Stimulated activated CD8-positive, alpha-beta memory T cell treated with anti-CD3 and anti-CD28 coated beads, Interleukin-7, amount 100 ng/mL, for 1 hour (primary cell): ENCODE measurements at places on chromosomes 1 and 21.

DNA sequence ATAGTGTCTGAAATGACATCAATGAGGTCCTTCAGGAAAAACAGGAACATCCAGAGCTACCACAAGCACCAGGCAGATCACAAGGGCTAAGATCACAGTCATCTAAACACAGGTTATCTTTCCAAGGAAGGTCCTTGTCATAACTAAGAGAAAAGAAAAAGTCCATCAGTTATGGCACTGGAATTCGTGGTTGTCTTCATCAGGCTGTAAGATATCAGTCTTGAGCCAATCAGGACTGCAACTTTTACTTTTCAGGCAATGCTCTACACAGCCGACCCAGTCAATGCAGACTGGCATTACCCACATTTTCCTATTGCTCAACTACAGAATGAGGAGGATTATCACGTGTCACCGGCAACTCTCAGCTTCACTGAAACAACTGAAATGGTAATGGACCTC lies 26.4 kb downstream of the SORT1 start:
- DNase-seq: no peak

DNA sequence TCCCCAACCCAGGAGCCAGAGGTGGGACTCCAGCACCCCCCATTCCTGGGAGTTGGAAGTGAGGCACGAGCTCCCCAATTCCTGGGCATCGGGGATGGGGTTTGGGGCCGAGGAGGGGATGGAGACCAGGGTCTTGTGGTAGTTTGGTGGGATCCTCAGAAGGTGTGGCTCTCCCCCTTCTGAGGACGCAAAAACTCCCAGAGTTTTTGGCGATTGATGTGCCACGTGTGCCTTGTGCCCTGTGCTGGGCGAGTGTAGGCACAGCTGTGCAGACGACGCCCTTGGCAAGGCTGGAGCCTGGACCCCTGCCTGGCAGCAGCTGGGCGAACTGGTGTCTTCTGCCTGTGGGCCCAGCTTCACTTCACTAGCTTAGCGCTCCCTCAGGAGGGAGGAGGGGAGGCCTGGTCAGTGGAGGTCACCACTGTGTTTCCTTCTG lies 2.6 kb downstream of the GUK1 start:
- DNase-seq: no peak

DNA sequence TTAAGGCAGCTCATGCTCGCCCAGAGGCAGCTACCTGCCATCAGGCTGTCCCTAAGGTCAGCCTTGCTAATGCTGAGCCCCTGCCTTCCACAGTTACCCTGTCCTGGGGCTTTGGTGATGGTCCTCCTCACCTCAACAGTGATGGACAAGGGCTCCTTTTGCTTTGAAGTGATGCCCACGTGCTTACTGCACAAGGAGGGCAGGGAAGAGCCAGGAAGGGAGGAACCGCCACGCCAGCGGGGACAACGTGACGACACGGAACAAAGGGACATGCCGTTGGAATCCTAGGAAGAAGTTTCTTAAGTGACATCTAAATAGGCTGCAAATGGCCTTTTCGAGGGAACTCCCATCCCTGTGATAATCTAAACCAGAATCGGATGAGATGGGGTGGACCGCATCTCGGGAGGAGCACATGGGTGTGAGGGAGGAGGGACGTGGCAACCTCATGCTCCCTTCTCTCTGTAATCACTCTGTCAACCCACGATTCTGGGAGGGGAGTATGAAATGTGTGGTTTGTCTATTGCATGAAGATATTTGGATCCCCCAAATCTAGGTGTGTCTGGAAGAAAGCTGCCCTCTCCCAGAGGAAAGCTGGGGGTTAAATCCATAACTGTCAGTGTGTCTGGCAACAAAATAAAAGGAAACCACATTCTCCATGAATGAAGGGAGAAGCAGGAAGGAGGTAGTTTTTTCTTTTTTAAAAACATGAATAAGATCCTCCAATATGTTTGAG lies 110.9 kb upstream of the IRF2BP2 start:
- no peak for DNase-seq

- no peak for DNase-seq
Measured at GRCh38 chr1:225888898-225889601, at the start of gene LEFTY1. Gene LEFTY1, minus strand, starts transcription at chr1:225889146. Its CDS starts 80 bp downstream, at chr1:225889066.

- DNase-seq: peak; percentile 15
Measured at GRCh38 chr1:224497714-224498573, 63.3 kb upstream of the WDR26 start.

- no peak for DNase-seq
Measured at GRCh38 chr1:236686815-236687160, 489 bp downstream of the ACTN2 start.

DNA sequence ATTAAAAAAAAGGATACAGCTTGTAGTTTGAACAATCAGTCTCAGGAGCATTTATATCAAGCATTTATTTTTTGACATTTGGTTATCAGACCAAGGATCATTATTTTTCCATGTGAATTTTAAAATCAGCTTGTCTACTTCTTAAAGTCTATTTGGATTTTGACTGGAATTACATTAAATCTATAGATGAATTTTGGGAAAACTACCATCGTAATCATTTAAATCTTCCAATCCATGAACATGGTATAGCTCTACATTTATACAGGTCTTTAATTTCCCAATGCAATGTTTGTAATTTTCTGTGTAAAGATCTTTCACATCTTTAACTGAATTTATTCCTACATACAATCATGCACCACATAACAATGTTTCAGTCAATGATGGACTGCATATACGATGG lies 203.2 kb downstream of the AKT3 start:
- no peak for DNase-seq

GRCh38 chr1:117683571-117684285 lies 77.9 kb downstream of the TENT5C start:
- DNase-seq: no peak

- DNase-seq: no peak
Measured at GRCh38 chr1:64176659-64177058, 26.8 kb upstream of the UBE2U start.

- DNase-seq: no peak
Measured at GRCh38 chr21:42537106-42537742, 23.6 kb downstream of the SLC37A1 start.

- no peak for DNase-seq
Measured at GRCh38 chr1:107442551-107442950, 301.7 kb downstream of the NTNG1 start.

DNA sequence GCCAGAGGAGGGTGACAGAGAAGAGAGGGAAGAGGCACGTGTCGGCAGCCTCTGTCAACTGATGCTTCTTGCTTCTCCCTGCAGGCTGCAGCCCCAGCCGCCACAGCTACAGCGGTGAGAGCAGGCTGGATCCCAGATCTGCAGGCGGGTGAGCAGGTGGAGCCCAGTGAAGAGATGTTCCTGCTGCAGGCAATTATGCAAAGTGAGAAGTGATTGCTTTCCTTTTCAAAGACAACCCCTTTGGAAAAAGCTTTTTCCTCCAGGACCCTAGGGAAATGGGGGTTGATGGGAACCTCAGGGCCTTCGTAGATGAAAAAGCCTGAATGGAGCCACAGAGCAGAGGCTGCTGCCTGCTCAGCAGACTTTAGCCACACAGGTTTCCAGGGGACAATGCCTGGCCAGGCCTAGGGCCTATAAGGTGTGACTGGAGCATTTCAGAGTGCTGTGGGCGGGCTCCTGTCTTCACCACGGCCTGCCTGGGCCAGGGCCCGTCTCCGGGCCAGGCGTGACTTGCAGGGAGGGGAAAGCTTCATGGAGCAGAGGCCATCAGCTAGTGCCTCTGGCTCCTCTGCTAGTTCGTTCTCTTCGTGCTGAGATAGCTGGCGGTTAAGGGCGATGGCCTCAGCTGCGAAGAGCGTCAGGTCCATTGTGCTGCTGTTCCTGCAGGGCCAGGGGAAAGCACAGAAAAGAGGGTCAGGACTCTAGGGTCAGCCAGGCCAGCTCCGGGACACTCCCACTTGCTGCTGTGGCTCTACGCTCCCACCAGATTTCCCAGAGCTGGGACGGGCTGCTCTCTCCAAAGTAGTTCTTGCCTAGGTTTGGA lies 6.9 kb upstream of the KNCN start:
- no peak for DNase-seq

- no peak for DNase-seq
Measured at GRCh38 chr1:182968836-182969734, 16.1 kb upstream of the SHCBP1L start.

GRCh38 chr1:5576673-5577065 lies 415.6 kb downstream of the NPHP4 start:
- DNase-seq: no peak

GRCh38 chr1:160722726-160723125 lies 11.1 kb upstream of the CD48 start:
- DNase-seq: no peak

DNA sequence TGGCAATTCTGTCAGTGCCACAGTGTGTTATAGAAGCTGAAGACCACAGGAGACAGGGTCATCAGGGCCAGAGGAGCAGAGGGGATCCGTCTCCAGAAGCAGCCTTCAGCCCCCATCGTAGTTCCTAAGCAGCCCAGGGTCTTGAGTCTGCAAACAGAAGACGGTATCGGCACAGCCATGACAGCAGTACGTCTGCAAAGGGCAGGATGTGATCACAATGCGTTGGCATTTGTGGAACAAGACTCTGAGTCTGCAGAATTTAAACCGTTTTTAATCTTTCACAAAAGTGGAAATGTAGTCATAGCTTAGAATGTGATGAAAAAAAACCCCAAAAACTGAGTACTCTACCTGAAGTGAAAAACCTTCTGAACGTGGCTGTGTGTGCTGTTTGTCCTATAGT lies 44.0 kb upstream of the SCCPDH start:
- no peak for DNase-seq

DNA sequence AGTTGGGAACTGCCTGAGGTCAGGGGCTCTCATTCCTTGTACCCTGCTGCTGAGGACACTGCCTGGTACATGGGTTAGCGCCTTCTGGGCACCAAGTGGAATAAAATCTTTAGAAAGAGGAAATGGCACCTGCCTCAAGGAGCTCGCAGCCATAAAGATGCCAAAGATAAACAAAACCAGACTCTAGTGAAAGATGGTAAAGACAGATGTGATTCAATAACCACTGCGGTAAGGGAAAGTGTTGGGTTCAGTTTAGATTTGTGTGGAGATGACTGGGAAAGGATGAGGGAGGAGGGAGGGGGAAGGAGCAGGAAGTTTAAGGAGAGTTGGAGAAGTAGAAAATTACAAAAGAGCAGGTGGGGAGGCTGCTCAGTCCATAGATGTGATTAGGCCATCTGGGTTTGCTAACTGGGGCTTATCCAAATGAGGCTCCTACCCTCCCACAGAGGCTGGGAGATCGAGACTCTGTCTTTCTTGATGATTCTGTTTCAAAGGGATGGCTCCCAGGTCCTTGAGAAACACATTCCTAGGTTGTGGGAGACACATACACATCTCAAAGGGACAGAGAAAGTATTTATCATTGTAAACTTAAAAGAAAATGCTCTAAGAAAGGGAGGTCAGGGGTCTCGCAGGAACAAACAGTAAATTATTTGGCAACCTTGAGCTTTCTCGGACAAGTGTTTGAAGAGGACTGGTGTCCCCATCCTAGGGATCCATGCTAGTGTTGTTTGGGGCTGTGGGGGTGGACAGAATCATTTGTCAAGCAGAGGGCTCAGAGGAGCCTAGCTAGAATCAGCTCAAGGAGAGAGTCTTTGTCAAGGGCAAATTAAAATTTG lies 65.7 kb upstream of the MORC3 start:
- no peak for DNase-seq

DNA sequence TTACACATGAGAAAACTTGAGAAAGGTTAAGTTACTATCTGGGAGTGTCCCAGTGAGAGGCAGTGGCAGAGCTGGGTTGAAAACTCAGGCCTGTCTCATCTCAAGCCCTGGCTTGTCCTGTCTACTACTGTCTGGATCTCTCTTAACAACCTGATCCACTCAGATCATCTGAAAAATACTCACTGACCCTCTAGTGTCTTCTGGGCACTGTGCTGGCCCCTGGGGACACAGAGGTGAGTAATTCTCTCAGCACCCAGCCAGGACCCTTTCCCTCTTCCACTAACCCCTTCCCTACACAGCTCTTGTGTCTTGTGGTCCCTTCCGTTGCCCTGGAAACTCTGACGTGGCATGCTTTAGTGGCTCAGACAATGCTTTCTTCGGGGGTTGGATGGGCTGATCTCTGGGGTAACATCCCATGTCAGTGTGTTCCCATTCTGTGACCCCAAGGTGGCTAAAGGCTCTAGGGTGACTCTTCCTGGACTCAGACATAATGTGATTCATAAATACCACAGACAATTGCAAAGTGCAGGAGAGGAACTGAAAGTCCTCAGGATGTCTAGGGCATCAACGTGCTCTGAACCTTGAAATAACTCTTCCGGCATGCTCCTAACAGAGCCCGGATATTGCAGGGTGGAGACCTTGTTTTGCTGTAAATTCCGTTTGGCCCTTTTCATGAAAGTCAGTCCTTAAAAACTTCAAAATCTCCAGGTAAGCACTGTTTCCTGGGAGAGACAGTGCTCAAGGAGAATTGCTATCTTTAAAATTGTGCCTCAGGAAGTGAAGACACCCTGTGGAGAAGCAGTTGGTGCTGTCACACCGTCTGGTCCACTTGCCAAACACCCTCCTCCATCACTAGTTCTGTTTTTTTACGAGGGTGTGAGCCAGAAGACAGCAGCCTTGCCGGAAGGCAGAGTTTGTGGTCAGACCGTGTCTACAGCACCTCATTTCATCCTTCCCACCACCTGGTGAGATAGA lies 4.0 kb downstream of the SHISAL2A start:
- peak; percentile 47 for DNase-seq

GRCh38 chr1:10670190-10670589 lies 126.3 kb downstream of the CASZ1 start:
- no peak for DNase-seq

- no peak for DNase-seq
Measured at GRCh38 chr1:33502726-33503125, 30.3 kb downstream of the ZSCAN20 start.

- DNase-seq: no peak
Measured at GRCh38 chr1:245389873-245390272, 235.1 kb downstream of the KIF26B start.

DNA sequence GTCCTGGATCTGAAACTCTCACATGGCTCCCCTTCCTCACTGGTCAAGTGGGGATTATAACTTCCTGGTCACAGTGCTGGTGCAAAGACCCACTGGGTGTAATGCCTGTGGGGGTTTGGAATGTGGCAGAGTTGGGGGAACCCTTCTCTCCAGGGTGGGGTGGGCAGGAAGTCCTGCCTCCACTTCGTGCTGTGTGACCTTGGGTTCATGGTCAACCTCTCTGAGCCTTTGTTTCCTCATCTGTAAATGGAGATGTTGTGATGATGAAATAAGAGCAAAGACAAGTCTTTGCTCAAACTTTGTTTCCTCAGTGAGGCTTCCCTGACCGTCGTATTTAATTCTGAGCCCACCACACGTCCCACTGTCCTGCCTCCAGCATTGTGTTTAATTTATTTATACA lies 564.7 kb downstream of the PTPRU start:
- DNase-seq: no peak
